Stimulated activated CD8-positive, alpha-beta memory T cell treated with anti-CD3 and anti-CD28 coated beads, Interleukin-7, amount 100 ng/mL, for 4 hours (primary cell): ENCODE measurements at places on chromosomes 12 and 14.

- DNase-seq: no peak
These were observed 391.4 kb downstream of the FUT8 start for GRCh38 chr14:65803885-65804284.

GRCh38 chr12:75724928-75725312 is 213.5 kb upstream of the KRR1 start:
- DNase-seq: no peak

GRCh38 chr12:92271341-92271740 is 125.7 kb upstream of the BTG1 start:
- no peak for DNase-seq

- no peak for DNase-seq
These were observed 81.3 kb downstream of the ERGIC2 start for GRCh38 chr12:29299633-29300032.

DNA sequence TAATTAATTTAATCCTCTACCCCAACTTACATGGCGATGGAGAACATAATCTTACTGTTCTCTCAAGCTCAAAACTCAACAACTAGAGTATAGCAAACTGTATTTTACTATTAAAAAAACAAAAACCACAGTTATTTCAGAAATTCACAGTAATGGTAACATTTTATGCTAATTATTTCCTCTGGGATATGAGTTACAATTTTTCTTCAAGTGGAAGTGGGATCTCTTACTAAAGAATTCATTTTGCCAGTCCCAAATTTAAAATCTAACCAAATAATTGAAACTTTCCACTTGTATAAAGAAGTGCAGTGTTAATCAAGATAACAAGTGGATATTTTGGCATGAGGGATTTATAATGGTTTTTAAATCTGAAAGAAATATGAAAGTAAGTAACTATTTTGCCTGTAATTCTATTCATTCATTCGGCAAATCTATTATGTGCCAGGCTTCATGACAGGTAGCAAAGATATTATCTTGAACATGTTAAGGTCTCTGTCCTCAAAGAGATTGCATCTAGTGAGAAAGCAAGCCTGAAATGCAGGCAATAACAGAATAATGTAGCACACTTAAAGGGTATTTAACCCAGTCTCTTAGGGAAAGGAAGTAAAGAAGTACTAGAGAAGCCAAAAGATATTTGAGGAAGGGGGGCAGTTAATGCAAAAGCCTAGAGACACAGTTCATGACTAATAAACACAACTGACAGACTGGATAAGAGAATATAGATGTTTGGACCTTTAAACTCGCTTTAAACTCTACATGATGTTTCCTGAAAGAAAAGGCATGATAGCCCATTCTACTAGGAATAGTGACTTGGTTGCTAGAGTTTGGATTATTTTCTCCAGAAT is 44.0 kb downstream of the TAOK3 start:
- no peak for DNase-seq

GRCh38 chr12:122537021-122537420 is 10.0 kb downstream of the KNTC1 start:
- DNase-seq: no peak

GRCh38 chr12:101927999-101928398 is 50.6 kb downstream of the DRAM1 start:
- no peak for DNase-seq
